CD8-positive, alpha-beta T cell (primary cell): ENCODE measurements at places on chromosomes 2 and 18.

DNA sequence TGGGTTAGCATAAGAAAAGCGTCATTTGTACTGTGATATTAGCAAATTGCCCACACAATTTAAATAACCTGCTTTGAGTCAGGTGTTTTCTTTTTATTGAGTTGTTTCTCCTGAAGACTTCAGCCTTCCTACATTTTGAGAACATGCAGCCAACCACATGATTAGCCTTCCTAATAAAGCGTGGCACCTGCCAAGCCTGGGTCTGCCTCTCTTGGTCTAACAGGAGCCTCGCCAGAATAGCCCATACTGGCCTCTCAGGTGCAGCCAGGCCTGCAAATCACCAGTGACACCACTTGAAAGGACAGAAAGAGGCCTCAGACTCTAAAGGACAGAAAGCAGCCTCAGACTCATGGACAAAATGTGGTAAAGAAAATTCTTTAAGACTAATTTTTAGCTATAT lies 653.8 kb downstream of the BCL11A start:
- no peak for DNase-seq

DNA sequence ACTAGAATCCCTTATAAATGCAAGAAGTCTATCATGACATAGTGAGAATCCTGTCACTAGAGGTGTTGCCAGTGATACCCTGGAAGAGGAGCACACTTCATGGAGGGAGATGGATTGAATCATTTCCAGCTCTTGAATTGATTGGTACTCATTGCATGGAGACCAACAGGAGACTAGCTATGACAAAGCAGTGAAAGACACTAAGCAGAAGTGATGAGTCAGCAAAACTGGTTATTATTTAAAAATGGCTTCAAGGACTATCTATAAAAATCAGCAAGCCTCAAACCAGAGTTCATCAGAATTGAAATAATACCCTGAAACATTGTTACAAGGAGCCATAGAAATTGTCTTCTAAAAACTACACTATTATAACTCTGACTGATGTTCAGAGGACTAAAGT lies 200.3 kb downstream of the PDE11A start:
- DNase-seq = no peak

DNA sequence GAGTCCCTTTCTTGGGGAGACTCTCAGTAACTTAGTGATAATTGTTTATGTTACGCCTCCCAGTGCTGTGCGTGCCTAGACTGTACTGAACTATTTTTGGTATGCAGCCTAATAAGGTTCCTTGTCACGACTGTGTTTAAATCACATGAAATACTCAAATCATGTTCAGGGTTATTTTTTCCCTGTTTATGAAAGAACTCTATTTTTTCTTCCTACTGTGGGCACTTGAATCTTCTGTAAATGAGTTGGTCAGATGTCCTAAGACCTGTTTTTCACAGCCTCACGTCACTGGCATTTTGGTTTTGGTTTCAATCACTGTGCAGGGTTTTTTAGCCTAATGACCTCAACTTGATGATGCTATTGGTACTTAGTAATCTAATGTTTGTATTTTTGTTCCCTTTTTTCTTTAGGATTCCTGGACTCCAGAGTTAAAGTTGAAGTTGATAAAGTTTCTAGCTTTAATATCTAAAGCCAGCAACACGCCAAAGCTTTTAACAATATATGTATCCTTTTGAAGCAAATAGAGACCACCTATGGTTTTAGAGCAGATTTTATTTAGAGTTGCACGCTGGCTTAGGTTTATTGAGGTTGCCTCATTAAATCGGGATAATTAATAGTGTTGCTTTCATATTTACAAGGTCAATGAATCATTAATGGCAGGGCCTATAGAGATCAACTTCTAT lies 24.0 kb downstream of the ARMC9 start:
- no peak for DNase-seq

GRCh38 chr2:105324732-105325131 lies 4.8 kb downstream of the TGFBRAP1 start:
- DNase-seq = no peak

- DNase-seq = no peak
These were observed 157.5 kb upstream of the TACR1 start for GRCh38 chr2:75356865-75357264.

- no peak for DNase-seq
These were observed 186.5 kb downstream of the LPIN1 start for GRCh38 chr2:11932962-11933361.

- no peak for DNase-seq
These were observed 64.1 kb downstream of the STAT4 start for GRCh38 chr2:191086706-191087105.

DNA sequence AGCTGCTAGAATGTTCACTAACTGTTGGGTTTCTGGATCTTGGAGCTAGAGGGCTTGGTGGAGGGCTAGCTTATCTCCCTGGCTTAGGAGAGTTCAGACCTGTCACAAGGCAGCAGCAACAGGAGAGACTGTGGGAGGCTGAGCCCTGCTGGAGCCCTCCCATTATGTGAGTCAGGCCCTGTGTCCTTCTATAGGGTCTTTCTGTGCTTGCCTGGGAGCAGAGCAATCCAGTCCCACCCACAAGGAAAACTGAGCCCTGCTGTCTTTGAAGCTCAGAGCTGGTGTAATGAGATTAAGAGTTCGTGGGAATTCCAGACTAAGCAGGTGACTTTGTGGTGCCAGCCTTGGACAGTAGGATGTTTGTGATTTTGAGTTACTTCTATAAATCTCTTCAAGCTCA lies 249.0 kb downstream of the TTC32 start:
- no peak for DNase-seq

DNA sequence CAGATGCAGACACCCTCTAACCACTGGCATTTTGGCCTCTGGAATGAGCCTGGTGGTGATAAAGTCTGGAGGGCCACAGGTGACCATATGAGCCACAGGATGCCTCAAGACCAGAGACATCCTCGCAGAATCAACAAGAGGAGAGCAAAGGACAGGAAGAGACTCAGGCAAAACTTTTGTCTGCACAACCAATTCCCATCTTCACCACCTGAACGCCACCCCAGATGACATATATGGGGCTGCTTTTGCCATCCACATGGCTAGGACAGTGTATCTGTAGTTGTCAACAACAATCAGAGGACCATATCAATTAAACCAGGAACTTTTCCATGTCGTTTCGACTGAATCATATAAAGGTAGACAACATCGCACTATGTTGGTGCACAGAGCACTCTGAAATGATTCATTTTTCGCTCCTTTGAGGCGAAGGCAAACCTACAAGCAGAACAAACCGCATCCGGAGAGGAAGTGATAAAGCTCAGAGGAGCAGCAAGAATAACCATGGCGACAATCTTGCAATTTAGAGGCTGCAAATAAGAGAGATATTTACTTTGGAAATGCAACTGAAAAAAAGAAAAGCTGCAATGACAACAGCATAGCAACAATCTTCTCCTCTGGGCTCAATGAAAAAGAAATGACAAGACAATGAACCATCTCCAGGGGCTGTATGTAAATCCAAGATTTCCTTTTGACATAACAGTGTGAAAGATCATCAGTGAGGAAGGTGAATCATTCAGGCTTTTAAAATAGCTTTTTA lies 204.5 kb downstream of the ARL4C start:
- DNase-seq = peak; percentile 49

DNA sequence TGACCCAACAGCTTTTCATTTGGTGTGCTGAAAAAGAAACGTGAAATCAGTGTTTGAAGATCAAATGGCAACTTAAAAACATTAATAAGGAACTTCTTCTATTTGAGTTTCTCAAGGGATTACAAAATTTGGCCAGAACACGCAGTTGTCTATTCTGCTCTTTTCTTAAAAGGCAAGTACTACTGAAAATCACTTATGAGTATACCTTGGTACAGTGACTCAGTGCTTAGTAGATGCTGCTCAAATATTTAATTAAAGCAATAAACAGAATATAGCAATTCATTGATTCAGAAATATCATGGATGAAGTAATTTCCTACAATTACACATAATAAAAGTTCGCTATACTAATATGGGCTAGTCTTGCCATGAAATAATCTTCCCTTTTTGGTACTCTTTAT lies 38.2 kb upstream of the MCM6 start:
- no peak for DNase-seq

DNA sequence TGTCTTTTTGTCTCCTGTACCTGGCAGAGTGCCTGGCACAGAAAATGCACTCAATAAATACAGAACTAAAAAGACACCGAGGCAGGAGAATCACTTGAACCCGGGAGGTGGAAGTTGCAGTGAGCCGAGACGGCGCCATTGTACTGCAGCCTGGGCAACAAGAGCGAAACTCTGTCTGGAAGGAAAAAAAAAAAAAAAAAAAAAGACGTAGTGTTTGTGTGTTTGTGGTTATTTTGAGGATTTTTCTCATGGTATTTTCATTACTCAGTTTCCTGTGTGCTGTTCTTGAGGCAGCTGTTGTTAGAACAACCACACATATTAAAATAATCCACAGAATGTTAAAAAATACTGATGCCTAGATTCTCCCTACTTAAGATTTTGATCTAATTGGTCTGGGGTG lies 519.2 kb upstream of the SPHKAP start:
- no peak for DNase-seq

GRCh38 chr2:1582891-1583341 lies 161.4 kb downstream of the PXDN start:
- no peak for DNase-seq

GRCh38 chr2:119525614-119526013 lies 1.3 kb upstream of the SCTR start:
- DNase-seq = no peak

DNA sequence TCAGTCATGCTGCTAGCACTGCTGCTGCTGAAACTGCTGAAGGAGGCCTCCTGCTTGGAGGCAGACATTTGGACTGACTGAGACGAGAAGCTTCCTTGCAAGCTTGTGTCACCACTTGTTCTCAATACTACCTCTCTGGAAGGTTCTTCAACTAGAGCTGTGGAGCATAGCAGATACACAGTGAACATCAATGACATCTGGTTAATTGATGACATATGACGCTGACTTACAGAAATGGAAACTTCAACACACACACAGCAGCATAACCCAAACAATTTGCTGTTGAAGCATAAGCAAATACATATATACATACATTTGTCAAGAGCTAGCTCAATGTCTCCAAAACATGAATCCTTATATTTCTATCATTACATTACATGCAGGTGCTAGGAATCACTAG lies 47.3 kb downstream of the PLEKHA3 start:
- DNase-seq = no peak

DNA sequence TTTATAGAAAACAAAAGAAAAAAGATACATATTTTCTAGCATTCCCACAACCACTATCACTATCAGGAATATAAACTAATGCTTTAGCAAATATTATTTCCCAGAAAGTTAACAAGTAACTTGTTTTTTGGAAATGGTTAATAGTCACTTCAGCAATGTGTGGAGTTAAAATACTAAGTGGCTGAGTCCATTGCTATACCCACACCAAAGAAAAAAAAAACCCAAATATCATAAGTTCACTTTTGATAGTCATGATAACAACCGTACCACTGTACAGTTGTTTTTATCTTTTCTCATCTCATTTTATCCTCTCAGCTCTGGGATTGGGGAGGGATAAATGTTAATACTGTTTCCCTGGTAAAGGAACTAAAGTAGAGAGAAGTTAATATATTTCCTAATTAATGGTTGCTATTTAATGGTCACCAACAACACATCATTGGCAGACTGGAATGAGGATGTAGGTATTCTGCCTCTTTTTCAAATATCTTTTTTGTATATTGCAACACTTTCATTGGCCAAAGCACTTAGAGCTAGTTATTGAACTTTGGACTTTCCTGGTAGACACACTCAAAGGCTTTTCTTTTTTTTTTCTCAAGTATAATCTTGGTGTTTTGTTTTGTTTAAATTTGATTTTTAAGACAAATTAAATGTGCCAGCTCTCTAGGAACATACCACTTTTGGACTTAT lies 18.4 kb upstream of the KANSL1L start:
- no peak for DNase-seq

GRCh38 chr2:23286031-23286757 lies 98.8 kb upstream of the KLHL29 start:
- DNase-seq = no peak

GRCh38 chr18:11872479-11873136 lies 21.4 kb downstream of the CHMP1B start:
- DNase-seq = no peak

DNA sequence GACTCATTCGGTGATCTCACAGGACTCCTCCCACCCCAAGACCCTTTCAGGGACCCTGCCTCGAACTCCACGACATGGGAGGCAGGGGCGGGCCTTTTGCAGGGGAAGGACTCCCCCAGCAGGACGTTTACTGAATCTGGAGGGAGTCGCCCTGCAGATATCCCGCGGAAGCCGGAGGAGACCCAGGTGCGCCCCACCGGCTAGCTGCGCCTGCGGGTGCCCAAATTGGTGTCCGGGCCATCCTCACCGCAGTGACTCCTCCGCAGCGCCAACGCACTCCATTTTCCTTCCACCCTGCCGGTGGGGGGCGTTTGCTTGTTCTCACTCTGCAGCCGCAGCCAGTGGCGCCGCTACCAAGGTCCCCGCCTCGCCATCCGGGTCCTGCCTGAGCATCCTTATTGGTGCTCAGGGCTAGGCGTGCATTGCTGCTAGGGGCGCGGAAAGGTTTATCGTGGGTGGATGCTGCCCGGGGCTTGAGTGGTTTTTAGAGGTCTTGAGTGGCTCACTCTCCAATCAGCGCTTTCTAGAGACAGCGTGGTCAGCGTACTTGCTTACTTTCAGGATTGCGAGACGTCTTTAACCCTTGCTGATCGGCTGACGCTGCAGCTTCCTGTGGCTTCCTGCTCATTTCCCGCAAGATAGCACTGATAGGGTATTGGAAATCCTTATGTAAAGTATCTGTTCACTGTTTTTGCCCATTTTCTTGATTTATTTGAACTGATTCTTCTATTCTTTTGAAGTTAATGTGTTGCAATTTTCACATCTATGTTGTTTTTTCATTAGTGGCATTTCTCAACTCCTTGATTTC lies 81.4 kb downstream of the BIN1 start:
- DNase-seq = peak; percentile 80

DNA sequence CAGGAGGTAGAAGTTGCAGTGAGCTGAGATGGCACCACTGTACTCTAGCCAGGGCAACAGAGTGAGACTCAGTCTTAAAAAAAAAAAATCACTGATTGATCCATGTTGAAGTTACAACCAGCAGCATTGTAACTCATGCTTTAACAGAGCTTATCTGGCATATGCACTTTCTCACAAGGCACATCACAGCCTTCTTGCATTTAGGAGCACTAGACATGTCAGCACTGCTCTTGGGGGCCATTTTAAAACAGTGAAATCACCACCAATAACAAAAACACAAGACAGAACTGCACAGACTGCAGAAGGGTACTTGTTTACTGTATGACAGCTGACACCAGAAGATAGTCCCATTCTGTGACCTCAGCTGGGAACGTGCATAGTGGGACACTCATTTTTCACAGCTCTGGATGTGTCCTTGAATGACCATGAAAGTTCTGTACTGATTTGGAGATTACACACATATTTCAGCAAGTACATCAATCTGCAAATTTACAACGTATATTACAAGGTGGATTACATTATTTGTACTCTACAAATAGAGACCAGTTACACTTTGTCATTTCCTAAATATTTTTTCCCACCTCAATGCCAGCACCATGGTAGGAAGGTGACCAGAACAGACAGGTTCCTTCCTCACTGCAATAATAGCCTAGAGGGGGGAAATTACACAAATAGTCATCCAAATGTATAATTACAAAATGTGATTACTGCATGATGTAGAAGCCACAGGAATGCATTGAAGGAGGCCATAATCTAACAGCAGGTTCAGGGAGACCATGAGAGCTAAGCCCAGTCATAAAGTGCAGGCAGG lies 35.1 kb downstream of the CCBE1 start:
- DNase-seq = no peak
